Activated CD8-positive, alpha-beta memory T cell treated with anti-CD3 and anti-CD28 coated beads, Interleukin-2, amount 10 ng/mL, durations not matched to agents 7 days and 5 days (primary cell): ENCODE measurements at places on chromosomes 5 and 9.
A peak's percentile ranks its signal among the peaks of the same experiment; 100 is the strongest.

- H3K4me1 ChIP-seq: no peaks in the 10 kb centered on the region
- H3K27me3 ChIP-seq: no peaks in the 10 kb centered on the region
- no peak for DNase-seq
- H3K4me3 ChIP-seq: no peak overlapping the region
- H3K36me3 ChIP-seq: no peaks in the 10 kb centered on the region
These were observed 222.8 kb downstream of the HSPA4 start for GRCh38 chr5:133274597-133274935.

- H3K27me3 ChIP-seq: peaks cover 30% of the 10 kb centered on the region
- H3K36me3 ChIP-seq: peaks cover 16% of the 10 kb centered on the region
- DNase-seq: no peak
These were observed 10.0 kb downstream of the ALG2 start for GRCh38 chr9:99211746-99212145.

DNA sequence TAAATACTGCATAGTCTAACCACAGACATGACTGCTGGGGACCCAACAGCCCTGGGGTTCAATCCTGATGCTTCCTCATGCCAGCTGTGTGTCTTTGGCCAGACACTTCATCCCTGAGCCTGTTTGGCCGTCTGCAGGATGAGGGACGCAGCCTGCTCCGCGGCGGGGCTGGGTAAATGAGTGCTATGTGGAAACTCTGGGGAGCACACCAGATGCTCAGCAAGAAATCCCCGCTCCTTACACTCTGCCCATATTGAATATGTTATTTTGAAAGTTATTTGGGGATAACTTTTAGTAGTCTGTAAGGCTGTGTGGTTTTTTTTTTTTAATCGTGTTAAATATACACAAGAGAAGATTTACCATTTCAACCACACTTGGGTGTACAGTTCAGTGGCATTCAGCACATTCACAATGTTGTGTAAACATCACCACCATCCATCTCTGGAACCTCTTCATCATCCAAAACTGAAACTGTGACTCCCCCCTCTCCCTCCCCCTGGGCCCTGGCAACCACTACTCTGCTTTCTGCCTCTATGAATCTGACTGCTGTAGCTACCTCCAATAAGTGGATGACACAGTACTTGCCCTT, 42.7 kb downstream of the SH3PXD2B start:
- no peak for DNase-seq
- H3K4me3 ChIP-seq: no peak overlapping the region
- H3K36me3 ChIP-seq: no peaks in the 10 kb centered on the region
- H3K27me3 ChIP-seq: peaks cover 15% of the 10 kb centered on the region

- H3K27ac ChIP-seq: no peak overlapping the region
- no peaks in the 10 kb centered on the region for H3K4me1 ChIP-seq
- no peaks in the 10 kb centered on the region for H3K36me3 ChIP-seq
- H3K4me3 ChIP-seq: no peak overlapping the region
- no peaks in the 10 kb centered on the region for H3K27me3 ChIP-seq
- DNase-seq: no peak
These were observed 1767.7 kb downstream of the EFNA5 start for GRCh38 chr5:105903069-105903468.

- no peak overlapping the region for H3K4me3 ChIP-seq
- no peak for DNase-seq
- peaks cover 6% of the 10 kb centered on the region for H3K27me3 ChIP-seq
- H3K27ac ChIP-seq: no peak overlapping the region
- no peaks in the 10 kb centered on the region for H3K36me3 ChIP-seq
- H3K4me1 ChIP-seq: no peaks in the 10 kb centered on the region
These were observed 131.7 kb downstream of the RANBP17 start for GRCh38 chr5:170993476-170993875.

DNA sequence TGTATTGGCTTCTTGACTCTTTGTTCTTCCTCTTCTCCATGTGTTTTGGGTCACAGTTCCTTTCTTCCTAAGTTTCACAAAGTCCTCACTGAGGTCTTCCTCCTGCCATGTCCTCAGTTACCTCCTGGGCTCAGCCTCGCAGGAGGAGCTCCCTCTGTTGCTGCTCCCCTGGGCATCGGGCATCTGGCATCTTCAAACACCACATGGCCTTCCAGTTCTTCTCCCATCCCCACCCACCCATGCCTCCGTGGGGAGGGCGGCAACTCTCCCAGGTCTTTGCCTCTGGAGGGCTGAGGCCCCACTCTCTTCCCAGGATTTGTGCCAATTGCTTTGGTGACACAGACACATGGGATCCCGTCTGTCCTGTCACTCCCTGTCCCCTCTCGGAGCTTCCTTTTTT, 22.8 kb downstream of the MRPL36 start:
- no peak for DNase-seq
- no peak overlapping the region for H3K27ac ChIP-seq

DNA sequence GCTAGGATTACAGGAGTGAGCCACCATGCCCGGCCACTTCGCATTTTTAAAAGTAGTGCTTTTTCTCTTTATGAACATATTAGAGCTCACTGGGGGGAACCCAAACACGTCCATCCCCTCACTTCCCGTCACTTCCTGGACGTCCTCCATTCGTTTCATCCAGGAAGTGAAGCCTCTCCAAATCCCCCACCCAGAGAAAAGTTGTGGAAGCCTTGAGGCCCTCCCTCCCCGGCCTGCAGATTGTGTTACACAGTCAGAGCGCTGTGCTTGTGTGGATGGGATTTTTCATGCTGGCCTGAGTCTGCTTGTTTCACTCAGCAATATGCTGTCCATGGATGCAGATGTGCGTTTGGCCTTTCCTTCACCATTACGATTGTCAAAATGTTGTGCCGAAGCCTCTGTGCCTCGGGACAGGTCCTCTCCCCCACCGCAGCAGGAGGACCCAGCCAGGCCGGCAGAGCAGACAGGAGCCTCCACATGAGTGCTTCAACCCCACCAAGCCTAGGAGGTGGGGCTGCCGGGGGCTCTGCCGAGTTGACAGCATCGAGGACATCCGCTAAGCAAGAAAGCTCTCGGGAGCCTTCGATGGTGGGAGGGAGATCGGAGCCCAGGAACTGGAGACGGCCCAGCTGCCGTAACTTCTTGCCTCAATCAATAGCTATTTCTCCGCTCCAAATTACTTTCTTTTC, 121.6 kb upstream of the PPP1R26 start:
- no peaks in the 10 kb centered on the region for H3K27me3 ChIP-seq
- H3K4me1 ChIP-seq: peaks cover 15% of the 10 kb centered on the region
- H3K27ac ChIP-seq: no peak overlapping the region
- no peak for DNase-seq

- H3K27ac ChIP-seq: no peak overlapping the region
- DNase-seq: no peak
- H3K4me3 ChIP-seq: no peak overlapping the region
- no peaks in the 10 kb centered on the region for H3K27me3 ChIP-seq
- peaks cover 44% of the 10 kb centered on the region for H3K36me3 ChIP-seq
- peaks cover 8% of the 10 kb centered on the region for H3K4me1 ChIP-seq
These were observed 46.0 kb downstream of the CNOT6 start for GRCh38 chr5:180540050-180540694.

GRCh38 chr9:37621273-37622121, 29.1 kb upstream of the TOMM5 start:
- peaks cover 4% of the 10 kb centered on the region for H3K4me1 ChIP-seq
- DNase-seq: no peak
- peaks cover 9% of the 10 kb centered on the region for H3K27me3 ChIP-seq
- H3K4me3 ChIP-seq: no peak overlapping the region
- no peaks in the 10 kb centered on the region for H3K36me3 ChIP-seq
- H3K27ac ChIP-seq: no peak overlapping the region

DNA sequence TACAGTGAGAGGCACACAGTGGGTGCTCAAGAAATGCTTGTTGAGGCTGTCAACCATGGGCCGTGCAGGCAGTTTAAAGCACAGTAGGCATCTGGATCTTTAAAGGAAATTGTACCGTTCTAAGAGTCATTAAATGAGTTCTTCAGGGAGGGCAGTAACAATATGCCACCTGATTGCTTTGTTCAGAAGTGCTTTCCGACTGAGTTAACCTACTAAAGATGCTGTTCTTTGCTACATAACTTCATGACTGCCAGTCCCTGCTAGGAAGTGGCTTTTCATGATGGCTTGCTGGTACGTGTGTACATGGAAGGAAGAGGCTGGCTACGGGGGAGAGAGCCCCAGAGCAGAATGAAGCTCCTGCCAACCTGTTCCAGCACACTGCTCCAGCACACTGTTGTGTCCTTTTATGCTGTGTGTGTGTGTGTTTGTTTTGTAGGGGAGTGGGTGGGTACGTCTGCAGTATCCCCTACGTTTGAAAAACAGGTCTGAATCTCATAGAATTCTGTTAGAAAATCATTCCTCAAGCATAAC, 41.9 kb upstream of the PPP2R2B start:
- H3K4me3 ChIP-seq: no peak overlapping the region
- peaks cover 1% of the 10 kb centered on the region for H3K36me3 ChIP-seq
- DNase-seq: no peak
- no peaks in the 10 kb centered on the region for H3K27me3 ChIP-seq

GRCh38 chr9:9396518-9396917, 1216.3 kb downstream of the PTPRD start:
- no peaks in the 10 kb centered on the region for H3K36me3 ChIP-seq
- H3K27ac ChIP-seq: no peak overlapping the region
- no peaks in the 10 kb centered on the region for H3K4me1 ChIP-seq
- H3K4me3 ChIP-seq: no peak overlapping the region
- no peaks in the 10 kb centered on the region for H3K27me3 ChIP-seq
- no peak for DNase-seq

- no peak overlapping the region for H3K4me3 ChIP-seq
- H3K4me1 ChIP-seq: no peaks in the 10 kb centered on the region
- H3K27ac ChIP-seq: no peak overlapping the region
- no peak for DNase-seq
- no peaks in the 10 kb centered on the region for H3K27me3 ChIP-seq
- H3K36me3 ChIP-seq: no peaks in the 10 kb centered on the region
These were observed 216.7 kb downstream of the BNC2 start for GRCh38 chr9:16653491-16654399.

GRCh38 chr5:20601678-20602100, 613.7 kb upstream of the CDH18 start:
- no peaks in the 10 kb centered on the region for H3K36me3 ChIP-seq
- no peaks in the 10 kb centered on the region for H3K4me1 ChIP-seq
- H3K27me3 ChIP-seq: no peaks in the 10 kb centered on the region

GRCh38 chr9:3331801-3332200, 194.0 kb downstream of the RFX3 start:
- H3K27ac ChIP-seq: no peak overlapping the region
- H3K36me3 ChIP-seq: peaks cover 2% of the 10 kb centered on the region
- H3K4me1 ChIP-seq: no peaks in the 10 kb centered on the region
- no peaks in the 10 kb centered on the region for H3K27me3 ChIP-seq
- H3K4me3 ChIP-seq: no peak overlapping the region
- DNase-seq: no peak

- H3K4me3 ChIP-seq: no peak overlapping the region
- H3K27me3 ChIP-seq: peaks cover 28% of the 10 kb centered on the region
- no peak for DNase-seq
- H3K27ac ChIP-seq: no peak overlapping the region
These were observed 138.9 kb upstream of the RAI14 start for GRCh38 chr5:34517249-34517648.

GRCh38 chr5:35924122-35924949, 14.1 kb downstream of the CAPSL start:
- H3K4me3 ChIP-seq: peak overlapping the region; percentile 63
- H3K27ac ChIP-seq: peak overlapping the region; percentile 69
- DNase-seq: no peak
- H3K36me3 ChIP-seq: peaks cover 10% of the 10 kb centered on the region
- H3K27me3 ChIP-seq: peaks cover 8% of the 10 kb centered on the region

DNA sequence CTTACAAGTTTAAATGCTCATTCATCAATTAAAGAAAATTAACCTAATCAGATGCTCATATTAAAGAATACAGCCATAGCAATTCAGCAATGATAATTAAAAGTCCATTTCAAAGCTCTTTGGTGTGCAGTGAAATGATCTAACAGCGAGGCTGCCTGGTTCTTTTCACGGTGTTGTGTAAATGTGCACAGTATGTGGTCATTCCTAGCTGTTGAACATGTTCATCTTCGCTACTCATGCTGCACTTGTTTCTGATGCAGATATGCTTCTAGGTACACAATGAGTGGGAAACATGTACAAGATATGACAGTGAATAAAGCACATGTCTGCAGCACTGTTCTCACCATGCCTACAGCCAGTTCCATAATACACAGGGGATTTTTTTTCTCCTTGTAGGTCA, 163.5 kb downstream of the NR2F1-AS1 start:
- H3K4me3 ChIP-seq: no peak overlapping the region
- H3K36me3 ChIP-seq: no peaks in the 10 kb centered on the region
- H3K27ac ChIP-seq: no peak overlapping the region
- H3K4me1 ChIP-seq: no peaks in the 10 kb centered on the region
- no peak for DNase-seq
- peaks cover 5% of the 10 kb centered on the region for H3K27me3 ChIP-seq

DNA sequence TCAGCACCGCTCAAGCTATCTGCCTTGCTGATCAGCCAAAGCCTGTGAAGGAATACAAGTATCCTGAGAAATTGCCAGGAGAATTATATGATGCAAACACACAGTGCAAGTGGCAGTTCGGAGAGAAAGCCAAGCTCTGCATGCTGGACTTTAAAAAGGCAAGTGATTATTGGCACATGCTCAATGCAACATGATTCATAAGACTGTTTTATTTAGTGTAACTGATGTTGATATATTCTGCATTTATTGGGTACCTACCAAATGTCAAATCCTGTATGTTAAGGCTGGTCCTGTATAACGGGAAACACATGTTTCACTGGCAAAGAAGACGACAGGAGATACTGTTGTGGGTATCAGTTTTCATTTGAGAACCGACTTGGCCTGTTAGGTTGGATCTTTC, 69.0 kb downstream of the ADAMTS16 start:
- H3K27ac ChIP-seq: no peak overlapping the region
- H3K27me3 ChIP-seq: no peaks in the 10 kb centered on the region
- H3K4me1 ChIP-seq: no peaks in the 10 kb centered on the region
- H3K4me3 ChIP-seq: no peak overlapping the region
- no peak for DNase-seq

DNA sequence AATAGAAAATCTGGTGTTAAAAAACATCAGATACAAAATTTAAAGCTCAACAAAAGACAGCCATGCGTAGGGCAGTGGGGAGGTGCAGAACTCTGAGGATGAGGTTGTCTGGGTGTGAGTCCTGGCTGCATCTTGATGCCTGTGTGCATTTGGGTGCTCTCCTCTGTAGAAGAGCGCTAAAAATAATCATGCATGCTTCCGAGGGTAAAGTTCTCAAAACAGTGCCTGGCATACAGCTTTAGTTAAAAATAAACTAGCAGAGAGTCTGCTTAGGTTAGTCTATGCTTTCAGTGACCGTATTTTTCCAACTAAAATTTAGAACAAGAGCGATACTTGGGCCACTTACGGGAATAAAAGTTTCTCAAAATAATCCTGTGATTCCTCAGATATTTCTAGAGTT, 55.5 kb upstream of the SPATA31C2 start:
- H3K36me3 ChIP-seq: no peaks in the 10 kb centered on the region
- H3K27ac ChIP-seq: no peak overlapping the region
- H3K4me1 ChIP-seq: no peaks in the 10 kb centered on the region
- DNase-seq: no peak
- peaks cover 60% of the 10 kb centered on the region for H3K27me3 ChIP-seq

- H3K4me1 ChIP-seq: no peaks in the 10 kb centered on the region
- H3K27ac ChIP-seq: no peak overlapping the region
- peaks cover 10% of the 10 kb centered on the region for H3K27me3 ChIP-seq
- H3K36me3 ChIP-seq: no peaks in the 10 kb centered on the region
- DNase-seq: no peak
These were observed 33.8 kb upstream of the PTGS1 start for GRCh38 chr9:122336866-122337555.

- H3K36me3 ChIP-seq: no peaks in the 10 kb centered on the region
- no peak overlapping the region for H3K27ac ChIP-seq
- no peak for DNase-seq
These were observed 2.9 kb downstream of the ALDH1A1 start for GRCh38 chr9:72949918-72950325.
